ENCODE measurements at places on chromosomes 5 and 9.

DNA sequence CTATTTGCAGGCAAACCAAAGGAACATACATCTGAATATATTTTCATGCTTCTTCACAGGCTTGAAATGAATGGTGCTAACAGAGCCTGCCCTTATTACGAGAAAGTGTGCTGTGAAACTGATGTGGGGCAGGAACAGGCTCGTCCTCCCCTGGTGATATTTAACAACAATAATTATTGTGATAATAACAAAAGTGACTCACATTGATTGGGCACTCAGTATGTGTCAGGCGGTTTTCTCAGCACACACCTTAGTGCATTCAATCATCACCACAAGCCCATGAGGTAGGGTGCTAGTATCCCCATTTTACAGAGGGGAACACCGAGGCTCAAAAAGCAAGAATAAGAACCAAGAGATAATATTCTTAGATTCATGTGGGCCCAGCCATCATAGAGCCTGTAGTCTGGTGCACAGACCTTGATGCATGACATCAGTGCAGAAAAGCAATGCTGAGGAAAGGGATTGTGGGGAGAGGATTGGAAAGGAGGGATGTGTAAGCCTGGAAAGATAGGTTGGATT lies 18.1 kb upstream of the BOD1 start:
- DNase-seq: no peak

DNA sequence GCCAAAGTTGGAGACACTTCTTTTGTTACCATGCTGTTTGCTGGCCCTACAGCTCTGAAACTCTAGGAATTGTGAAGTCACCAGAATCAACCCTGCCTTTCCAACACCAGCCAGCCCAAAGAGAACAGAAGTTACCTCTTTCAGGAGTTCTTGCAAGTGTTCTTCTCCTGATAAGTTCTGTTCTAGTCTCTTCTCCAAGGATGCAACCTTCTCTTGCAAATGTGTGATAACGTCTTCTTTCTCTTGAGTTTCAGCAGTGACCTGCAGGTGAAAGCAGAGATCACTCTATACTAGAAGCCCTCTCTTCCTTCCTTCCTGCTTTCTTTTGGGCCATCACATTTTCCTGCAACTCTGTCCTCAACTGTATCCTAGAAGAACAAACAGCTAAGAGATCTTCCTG lies 29.1 kb downstream of the GOLGA1 start:
- DNase-seq: no peak

DNA sequence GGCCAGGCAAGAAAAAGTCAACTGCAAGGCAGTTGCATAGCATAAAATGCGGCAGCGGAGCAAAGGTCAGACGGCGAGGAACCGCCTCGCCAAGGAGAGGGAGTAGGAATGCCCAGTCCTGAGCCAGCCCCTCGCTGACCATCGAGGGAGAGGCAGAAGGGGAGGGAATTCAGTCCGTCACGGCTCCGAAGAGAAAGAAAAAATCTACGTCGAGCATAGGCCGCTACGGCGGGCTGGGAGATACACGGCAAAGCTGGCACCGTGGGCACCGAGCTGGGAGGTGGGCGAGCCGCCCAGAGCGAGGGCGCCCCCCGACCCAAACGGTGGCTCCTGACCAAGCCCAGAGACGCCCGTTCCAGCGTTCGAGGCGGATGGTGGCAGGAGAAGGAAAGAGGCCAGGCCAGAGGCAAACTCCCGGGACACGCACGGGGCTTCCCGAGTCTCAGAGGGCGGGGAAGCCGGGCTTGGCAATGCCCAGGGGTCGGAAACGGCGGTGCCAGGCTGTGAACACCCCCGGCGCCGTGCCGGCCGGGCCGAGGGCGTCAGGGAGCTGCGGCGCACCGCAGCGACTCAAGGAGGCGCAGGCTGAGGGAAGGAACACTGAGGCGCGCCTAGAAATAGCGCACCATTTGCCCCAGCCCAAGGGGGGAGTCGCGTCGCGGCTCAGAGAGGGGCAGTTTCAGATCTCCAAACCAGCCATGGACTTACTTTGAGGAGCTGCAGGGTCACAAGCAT lies 518 bp downstream of the SPRY4 start:
- peak; percentile 77 for DNase-seq

DNA sequence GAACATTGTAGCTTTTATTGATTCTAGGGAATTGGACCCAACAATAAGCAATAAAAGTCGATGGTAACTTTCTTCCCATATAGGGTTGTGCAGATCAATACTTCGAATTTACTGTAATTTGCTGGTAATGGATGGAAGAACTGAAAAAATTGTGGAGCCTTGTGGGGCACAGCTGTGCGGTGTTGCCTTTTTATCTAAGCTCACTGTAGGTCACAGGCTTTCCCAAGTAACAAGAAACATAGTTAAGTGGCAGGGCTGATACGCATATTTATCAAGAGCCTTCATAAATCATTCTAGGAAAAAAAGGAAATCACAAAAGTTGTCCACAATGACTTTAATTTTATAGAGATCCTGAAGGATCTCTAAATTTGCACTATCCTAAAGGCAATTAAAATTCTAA lies 292.9 kb downstream of the MAST4 start:
- DNase-seq: no peak

- no peak for DNase-seq
These were observed 8.5 kb downstream of the LCP2 start for GRCh38 chr5:170289121-170289520.

- DNase-seq: no peak
These were observed 54.1 kb downstream of the NPR3 start for GRCh38 chr5:32765266-32765665.

GRCh38 chr9:37989701-37990100 lies 79.3 kb downstream of the SHB start:
- DNase-seq: no peak

DNA sequence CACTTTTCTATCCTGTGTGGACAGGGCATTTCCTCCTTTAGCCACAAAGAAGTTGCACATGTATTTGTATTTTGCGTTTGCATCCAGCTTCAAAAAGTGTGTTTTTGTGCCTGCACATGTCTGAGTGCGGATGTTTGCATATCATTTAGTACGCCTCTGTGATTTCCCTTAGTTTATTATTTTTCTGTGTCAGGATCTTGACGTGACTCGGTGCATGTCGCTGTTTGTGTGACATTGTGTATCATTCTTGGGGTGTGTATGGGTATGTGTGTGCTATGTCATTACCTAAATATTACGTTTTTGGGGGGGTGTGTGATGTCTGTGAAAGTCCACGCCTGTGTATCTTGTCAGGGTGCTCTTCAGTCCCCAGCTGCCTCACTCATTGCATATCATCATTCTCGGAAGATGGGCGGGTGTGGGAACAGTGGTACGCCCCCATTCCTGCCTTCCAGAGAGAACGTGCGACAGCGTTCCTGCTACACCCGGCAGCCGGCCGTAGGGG lies 416 bp upstream of the PAIP2 start:
- DNase-seq: no peak

GRCh38 chr9:26516773-26517343 lies 375.7 kb downstream of the CAAP1 start:
- no peak for DNase-seq

DNA sequence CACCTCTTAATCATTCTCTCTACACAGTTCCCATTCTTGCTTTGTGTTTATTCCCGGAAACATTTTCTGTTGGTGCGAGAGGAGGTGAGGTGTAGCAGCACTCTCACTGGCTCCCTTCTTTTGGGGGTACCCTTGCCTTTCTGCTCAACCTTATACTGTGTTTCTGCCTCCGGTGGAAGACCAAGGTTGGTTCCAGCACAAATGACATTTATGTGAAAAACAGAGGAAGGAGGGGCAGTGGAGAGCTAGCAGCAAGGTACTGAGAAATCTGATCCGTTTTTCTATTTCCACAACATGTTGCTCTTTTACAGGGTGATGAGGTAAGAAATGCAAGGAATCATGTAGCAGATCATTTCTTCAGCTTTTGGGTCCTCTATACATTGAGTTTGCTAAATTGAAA lies 648.0 kb upstream of the DMAC1 start:
- DNase-seq: no peak
